RWPE2 (cell line): ENCODE measurements at places on chromosomes 16 and 17.

DNA sequence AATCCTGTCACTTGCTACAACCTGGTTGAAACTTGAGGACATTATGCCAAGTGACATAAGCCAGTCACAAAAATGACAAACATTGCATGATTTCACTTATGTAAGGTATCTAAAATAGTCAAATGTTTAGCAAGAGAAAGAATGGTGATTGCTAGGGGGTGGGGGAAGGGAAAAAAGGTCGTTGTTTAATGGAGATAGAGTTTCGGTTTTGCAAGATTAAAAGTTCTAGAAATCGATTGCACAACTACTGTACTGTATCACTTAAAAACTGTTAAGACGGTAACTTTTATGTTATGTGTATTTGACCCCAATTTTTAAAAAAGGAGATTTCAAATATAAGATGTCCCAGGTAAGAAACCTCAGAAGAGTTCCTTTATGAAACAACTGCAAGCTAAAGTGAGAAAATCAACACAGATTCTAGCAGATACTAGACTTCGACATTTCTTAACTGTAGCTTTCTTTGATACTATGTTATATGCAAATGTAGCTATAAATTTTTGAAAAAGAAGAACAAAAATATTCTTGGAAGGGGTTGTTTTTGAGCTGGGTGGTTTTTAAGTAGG lies 5.9 kb downstream of the MEOX1 start:
- no peak for DNase-seq
- no peak overlapping the region for H3K27ac ChIP-seq
- H3K4me1 ChIP-seq: no peaks in the 10 kb centered on the region
- no peaks in the 10 kb centered on the region for H3K36me3 ChIP-seq
- H3K4me3 ChIP-seq: no peak overlapping the region

DNA sequence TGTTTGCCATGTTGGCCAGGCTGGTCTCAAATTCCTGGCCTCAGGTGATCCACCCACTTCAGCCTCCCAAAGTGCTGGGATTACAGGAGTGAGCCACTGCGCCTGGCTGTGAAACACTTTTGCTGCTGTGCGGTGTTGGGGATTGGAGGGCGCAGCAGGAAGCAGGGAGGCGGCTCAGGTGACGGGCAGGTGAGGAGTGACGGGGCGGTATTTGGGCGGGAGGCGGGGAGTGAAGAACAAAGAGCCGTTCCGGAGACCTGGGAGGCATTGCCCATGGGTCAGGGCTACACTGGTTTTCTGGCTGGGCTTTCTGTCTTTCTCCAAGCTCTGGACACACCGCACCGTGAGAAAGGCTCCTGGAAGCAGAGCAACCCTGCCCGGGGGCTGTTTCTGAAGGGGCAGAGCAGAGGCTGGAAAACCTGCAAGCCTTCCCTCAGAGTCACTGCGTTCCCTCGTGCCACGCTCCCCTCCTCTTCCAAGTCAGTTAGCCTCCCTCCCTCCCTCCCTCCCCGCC lies 22.1 kb downstream of the CRISPLD2 start:
- no peak for DNase-seq
- H3K4me1 ChIP-seq: peaks cover 13% of the 10 kb centered on the region
- peak overlapping the region; percentile 11 for H3K27ac ChIP-seq
- no peak overlapping the region for H3K4me3 ChIP-seq

DNA sequence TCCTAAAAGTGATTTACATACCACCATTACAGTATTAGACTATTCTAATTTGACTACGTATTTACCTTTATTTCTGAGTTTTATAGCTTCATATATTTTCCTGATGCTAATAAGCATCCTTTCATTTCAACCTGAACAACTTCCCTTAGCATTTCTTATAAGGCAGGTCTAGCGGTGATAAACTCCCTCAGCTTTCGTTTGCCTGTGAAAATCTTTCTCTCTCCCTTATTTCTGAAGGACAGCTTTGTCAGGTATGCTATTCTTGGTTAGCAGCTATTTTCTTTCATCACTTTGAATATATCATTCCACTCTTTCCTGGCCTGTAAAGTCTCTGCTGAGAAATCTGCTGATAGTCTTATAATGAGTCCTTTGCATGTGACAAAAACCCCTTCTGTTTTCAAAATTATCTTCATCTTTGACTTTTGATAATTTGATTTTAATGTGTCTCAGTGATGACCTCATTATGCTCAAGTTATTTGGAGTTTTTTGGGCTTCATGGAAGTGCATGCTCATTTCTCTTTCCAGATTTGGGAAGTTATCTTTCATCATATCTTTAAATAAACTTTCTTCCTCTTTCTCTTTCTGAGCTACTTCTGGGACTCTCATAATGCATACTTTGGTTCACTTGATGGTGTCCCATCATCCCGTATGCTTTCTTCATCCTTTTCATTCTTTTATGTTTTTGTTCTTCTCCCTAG lies 285.4 kb upstream of the PMFBP1 start:
- no peaks in the 10 kb centered on the region for H3K36me3 ChIP-seq
- no peak for DNase-seq
- H3K27ac ChIP-seq: no peak overlapping the region
- H3K4me1 ChIP-seq: no peaks in the 10 kb centered on the region
- no peaks in the 10 kb centered on the region for H3K27me3 ChIP-seq

DNA sequence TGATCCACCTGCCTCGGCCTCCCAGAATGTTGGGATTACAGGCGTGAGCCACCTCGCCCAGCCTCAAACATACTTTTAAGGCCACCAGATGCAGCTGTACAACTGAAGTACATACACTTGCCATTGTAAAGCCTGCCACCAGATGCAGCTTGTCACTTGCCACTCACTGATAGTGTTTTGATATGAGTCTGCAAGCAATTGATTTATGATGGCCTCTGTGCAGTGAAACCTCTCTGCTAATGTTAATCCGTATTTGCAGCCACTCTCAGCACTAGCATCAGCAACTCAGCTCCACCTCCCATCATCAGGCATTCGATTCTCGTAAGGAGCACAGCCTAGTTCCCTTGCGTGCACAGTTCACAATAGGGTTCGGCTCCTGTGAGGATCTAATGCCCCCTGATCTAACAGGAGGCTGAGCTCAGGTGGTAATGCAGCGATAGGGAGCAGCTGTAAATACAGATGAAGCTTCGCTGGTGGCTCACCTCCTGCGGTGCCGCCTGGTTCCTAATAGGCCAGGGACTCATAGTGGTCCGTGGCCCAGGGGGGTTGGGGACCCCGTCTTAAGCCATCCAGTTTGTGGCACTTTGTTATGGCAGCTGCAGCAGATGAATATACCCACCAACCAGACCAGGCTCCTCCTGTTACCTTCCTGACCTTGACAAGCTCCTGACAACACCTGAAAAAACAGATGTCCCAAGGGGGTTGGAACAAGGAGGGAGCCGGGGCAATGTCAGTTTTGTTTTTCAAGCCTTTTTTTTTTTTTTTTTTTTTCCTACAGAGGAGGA lies 1.3 kb upstream of the HERPUD1 start:
- peaks cover 13% of the 10 kb centered on the region for H3K4me1 ChIP-seq
- H3K27ac ChIP-seq: peak overlapping the region; percentile 71
- no peaks in the 10 kb centered on the region for H3K27me3 ChIP-seq
- no peak for DNase-seq

DNA sequence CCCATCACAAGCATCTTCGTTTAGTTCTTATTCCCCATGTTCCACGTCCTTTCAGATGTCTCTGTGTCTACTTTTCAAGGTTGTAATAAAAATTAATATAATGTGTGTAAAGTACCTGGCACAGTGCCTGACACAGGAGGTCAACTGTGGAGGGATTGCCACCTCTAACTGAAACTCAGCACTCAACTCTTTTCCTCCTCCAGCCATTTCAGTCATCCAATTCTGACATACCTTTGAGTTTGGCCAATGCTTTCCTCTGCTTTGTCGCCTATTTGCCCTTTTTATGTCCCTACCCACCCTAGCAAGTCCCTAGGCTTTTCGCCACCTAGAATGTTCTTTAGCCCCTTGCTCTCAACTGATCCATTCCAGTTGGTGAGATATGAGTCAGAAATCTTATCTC lies 1.6 kb downstream of the UBE2Z start:
- H3K36me3 ChIP-seq: peaks cover 52% of the 10 kb centered on the region
- H3K4me3 ChIP-seq: peak overlapping the region; percentile 69
- DNase-seq: no peak
- no peaks in the 10 kb centered on the region for H3K27me3 ChIP-seq

DNA sequence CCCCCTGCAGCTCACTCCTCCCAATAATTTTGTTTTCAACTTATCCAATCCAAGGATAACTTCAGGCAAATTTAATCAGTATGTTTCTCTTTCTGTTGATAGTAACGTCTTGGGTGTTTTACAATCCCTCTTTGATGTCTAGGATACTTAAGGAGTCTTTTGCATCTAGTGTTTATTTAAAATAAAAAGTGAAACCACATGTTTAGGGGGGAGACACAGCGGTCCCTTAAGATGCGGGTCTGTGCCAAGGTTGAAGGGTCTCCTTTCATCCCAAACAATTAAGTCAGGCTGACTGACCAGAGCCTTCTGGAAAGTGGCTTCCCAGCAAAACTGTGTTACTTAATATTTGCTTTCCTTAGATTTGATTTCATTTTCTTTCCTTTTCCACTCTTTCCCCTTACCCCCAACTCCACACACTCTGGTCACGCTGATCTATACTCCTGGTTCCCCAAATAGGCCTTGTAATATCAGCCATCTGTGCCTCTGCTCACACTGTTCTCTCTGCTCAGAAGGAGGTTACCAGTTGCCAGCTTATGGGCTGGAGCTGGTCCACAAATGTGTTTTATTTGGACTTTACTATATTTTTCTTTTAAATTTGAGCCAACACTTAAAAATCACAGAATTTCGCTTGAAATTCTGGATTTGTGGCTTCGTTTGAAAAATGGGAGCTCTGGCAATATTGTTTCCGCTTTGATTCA lies 11.2 kb downstream of the ANKS4B start:
- no peaks in the 10 kb centered on the region for H3K4me1 ChIP-seq
- no peaks in the 10 kb centered on the region for H3K36me3 ChIP-seq
- H3K4me3 ChIP-seq: no peak overlapping the region
- no peak overlapping the region for H3K27ac ChIP-seq
- no peaks in the 10 kb centered on the region for H3K27me3 ChIP-seq

DNA sequence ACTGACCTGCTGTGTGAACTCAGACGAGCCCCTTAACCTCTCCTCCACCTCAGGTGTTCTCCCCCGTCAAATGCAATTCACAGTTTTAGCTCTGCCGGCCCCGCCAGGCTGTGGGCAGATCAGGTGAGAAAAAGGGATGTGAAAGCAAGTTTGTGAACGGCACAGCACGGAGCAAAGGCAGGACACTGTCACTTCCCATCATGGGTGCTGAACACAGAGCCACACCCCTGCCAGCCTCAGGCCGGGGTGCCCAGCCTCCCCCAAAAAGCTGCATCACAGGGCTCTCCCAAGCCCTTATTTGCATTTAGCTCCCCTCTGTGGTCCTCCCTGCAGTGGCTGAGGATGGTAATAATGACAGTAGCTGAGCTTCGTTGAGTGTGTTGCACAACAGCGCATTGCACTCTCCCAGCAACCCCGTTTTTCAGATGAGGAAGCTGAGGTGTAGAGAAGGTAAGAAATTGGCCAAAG lies 88.8 kb upstream of the TNRC6C start:
- no peak for DNase-seq
- no peaks in the 10 kb centered on the region for H3K4me1 ChIP-seq
- no peaks in the 10 kb centered on the region for H3K36me3 ChIP-seq
- H3K27me3 ChIP-seq: peaks cover 10% of the 10 kb centered on the region
- no peak overlapping the region for H3K27ac ChIP-seq

GRCh38 chr17:73550556-73550955 lies 93.7 kb downstream of the SDK2 start:
- peak; percentile 60 for DNase-seq
- no peaks in the 10 kb centered on the region for H3K27me3 ChIP-seq

- H3K4me3 ChIP-seq: no peak overlapping the region
- H3K27me3 ChIP-seq: no peaks in the 10 kb centered on the region
- H3K36me3 ChIP-seq: no peaks in the 10 kb centered on the region
- H3K27ac ChIP-seq: no peak overlapping the region
- no peak for DNase-seq
Observed at GRCh38 chr17:62692159-62692651, 64.7 kb downstream of the MRC2 start.

- 0 out of 2 replicates have a peak, but pooled peaks cover 6% of the 10 kb centered on the region for H3K36me3 ChIP-seq
- H3K4me1 ChIP-seq: peaks cover 40% of the 10 kb centered on the region
- H3K4me3 ChIP-seq: no peak overlapping the region
- DNase-seq: no peak
- H3K27ac ChIP-seq: peak overlapping the region; percentile 25
Observed at GRCh38 chr17:77372444-77373298, 231.9 kb downstream of the SEC14L1 start.

- no peaks in the 10 kb centered on the region for H3K36me3 ChIP-seq
- H3K4me1 ChIP-seq: peaks cover 18% of the 10 kb centered on the region
- no peak for DNase-seq
- peak overlapping the region; percentile 38 for H3K27ac ChIP-seq
- H3K27me3 ChIP-seq: no peaks in the 10 kb centered on the region
Observed at GRCh38 chr16:53504665-53505064, 1.7 kb upstream of the AKTIP start.

- H3K36me3 ChIP-seq: no peaks in the 10 kb centered on the region
- peaks cover 31% of the 10 kb centered on the region for H3K27me3 ChIP-seq
- H3K4me3 ChIP-seq: no peak overlapping the region
- no peak overlapping the region for H3K27ac ChIP-seq
Observed at GRCh38 chr17:58281511-58282011, 826 bp upstream of the MPO start.

DNA sequence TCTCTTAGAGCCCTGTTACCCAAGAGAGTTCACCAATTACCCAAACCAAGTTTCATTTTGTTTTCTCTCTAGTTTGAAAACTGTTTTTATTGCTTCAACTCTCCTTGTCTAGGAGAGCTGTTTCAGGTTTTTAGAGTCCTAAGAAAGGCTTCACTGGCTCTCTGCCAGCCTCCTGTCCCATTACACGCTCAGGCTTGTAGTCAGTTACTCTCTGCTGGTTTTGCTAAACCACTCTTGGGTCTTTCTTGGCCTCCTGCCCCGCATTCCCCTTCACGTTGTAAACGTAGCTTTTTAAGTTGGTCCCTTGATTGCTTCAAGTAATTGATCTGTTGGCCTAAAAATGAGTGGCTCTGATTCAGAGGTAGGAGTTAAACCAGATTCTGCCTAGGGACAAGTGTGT lies 529.1 kb downstream of the MAF start:
- H3K36me3 ChIP-seq: no peaks in the 10 kb centered on the region
- no peak for DNase-seq
- no peak overlapping the region for H3K27ac ChIP-seq

DNA sequence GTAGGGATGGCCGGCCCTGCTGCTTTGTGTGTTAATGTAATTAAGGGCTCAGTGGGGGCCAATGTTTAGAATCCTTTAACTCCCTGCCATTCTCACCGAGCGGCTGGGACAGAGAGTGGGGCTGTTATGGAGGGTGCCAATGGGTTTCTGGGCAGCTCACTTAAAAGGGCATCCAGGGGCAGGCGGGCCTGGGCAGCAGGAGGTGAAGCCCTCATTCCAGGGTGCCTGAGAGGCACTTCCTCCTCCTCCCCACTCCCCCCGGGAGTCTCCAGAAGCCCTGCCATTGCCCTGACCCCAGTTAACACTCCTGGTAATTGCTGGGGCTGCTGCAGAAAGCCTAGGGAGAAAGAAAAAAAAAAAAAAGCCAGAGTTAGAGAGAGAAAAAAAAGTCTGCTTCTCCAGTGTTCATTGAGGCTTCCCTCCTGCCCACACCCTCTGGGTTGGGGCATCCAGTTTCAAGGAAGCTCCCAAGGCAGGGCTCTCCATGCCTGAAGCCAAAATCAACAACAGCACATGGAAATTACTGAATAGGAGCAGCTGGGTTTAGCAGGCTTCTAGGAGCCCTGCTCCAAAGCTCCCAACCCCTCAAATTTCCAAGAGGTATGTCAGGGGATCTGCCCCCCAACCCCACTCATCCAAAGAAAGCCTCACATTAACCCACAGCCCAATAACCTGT lies 28.0 kb downstream of the CUEDC1 start:
- no peaks in the 10 kb centered on the region for H3K36me3 ChIP-seq
- no peak overlapping the region for H3K4me3 ChIP-seq
- no peaks in the 10 kb centered on the region for H3K27me3 ChIP-seq
- peaks cover 17% of the 10 kb centered on the region for H3K4me1 ChIP-seq
- peak overlapping the region; percentile 19 for H3K27ac ChIP-seq
- no peak for DNase-seq
